Stimulated activated CD4-positive, alpha-beta T cell treated with anti-CD3 and anti-CD28 coated beads, Interleukin-1b, Interleukin-23, amount 100 ng/mL, for 1 hour (primary cell): ENCODE measurements at places on chromosomes 2 and 18.

DNA sequence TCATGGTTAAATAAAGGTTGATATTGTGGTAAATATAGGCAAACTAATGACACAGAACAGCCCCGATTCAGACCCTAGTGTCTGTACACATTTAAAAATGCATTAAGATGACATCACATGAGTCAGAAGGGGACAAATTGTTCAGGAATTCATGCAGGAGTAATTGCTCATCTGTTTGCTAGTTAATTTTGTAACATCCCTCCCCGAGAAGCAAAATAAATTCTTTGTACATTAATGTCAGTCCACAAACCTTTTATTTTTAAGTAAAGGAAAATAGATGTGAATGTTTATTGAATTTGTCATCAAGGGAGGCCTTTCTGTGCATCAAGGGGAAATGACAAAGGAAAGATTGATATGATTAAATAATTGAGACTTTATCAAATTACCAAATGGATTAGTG, 69.9 kb downstream of the SH3BP4 start:
- no peak for DNase-seq

GRCh38 chr2:196836440-196836839, 27.3 kb upstream of the C2orf66 start:
- DNase-seq, result no peak

- DNase-seq, result no peak
These were observed 50.1 kb downstream of the UBR3 start for GRCh38 chr2:169877398-169877797.

DNA sequence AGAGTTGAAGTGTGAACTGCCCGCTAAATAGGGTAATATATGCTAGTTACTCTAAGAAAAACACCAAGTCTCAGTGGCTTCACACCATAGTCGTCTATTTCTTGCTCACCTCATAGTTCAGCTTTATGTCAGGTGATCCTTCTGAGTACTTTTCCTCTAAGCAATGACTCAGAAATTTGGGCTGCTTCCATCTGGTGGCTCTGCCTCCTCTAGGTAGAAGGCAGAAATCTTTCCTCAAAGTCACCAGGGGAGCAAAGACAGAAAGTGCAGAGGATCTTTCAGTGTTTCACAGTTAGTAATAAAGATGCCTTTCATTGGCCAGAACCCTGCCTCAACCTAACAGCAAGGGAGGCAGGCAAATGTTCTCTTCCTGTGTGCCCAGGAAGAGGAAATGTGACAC, 17.3 kb downstream of the CDH20 start:
- no peak for DNase-seq

GRCh38 chr2:72894514-72894913, 7.3 kb downstream of the SPR start:
- DNase-seq, result no peak

DNA sequence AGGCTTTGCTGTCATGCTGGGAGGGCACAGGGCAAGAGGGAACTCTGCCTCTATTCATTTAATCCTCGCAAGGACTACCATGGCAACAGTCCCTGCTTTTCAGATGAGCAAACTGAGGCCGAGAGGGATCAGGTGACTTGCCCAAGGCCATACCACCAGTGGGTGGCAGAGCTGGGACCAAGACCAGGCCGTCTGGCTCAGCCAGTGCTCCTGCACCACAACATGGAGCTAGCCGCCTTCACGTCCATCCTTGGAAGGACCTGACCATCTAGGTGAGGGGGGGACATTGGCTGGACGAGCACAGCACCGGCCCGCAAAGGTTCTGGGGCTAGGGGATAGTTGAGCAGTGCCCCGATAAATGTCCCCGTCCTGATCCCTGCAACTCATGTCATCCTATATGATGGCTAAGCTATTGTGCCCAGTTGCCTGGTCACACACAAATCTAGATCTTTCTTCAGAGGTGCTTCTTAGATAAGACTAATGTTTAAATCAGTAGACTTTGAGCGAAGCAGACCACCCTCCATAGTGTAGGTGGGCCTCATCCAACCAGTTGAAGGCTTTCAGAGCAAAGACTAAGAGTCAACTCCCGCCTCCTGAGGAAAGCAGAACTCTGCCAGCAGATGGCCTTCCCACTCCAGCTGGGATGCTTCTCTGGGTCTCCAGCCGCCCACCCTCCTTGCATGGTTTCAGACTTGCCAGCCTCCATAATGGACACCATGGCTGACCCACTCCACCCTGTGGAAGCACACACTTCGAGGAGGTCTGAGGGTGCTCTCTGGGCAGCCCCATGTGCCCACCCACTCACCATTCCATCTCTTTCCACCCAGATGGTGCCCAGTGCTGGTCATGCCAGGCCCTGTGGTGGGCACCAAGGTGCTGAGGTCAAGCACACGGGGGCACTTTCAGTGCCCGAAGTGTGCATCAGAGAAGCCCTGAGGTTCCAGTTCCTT, 214.8 kb upstream of the RAB6C start:
- no peak for DNase-seq

DNA sequence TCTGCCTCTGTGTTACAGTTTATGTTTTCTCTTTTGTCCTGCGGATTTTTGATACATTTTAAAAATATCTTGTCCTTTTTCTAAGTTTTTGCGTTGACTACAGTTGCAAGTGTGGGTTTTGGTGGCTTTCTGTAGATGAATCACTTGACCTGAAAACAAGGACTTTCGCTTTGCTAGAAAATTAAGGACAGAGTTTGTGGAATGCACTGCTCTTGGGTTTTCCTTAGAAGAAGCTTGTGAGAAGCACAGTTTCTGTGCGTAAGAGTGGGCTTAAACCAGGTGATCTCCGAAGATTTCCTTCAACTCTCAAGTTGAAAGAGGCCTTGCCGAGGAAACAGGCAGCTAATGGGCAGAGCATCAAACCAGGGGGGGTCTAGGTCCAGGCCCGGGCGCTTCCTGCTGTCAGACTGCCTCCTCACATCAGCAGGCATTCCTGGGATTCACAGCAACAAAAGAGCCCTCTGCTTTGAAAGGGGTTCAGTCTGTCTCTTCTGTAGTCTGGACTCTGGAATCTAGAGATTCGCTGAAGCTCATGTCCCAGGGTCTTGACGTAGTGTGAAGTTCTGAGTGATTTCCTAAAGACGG, 17.3 kb downstream of the NCK2 start:
- DNase-seq, result no peak

DNA sequence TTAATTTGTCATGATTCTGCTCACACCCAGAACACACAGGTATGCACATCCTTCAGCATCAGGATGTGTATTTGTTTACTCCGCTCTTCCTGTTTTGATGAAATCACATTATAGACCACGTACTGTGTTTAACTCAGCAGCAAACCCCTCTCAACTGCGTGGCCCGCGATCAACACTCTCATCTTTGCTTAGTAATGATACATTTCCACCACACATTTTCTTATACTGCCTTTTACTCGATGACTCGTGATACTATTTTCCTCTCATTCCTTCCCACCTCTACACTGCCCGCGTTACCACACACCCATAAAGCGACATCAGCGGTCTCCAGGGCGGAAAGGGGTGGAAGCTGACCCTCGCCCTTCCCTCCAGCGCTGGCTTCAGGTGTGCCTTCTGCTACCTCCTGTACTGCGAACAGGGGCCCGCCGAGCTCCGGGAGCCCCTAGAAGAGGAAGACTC, 1.3 kb downstream of the NETO1 start:
- DNase-seq, result no peak

- no peak for DNase-seq
These were observed 149.7 kb downstream of the EN1 start for GRCh38 chr2:118697781-118698180.

DNA sequence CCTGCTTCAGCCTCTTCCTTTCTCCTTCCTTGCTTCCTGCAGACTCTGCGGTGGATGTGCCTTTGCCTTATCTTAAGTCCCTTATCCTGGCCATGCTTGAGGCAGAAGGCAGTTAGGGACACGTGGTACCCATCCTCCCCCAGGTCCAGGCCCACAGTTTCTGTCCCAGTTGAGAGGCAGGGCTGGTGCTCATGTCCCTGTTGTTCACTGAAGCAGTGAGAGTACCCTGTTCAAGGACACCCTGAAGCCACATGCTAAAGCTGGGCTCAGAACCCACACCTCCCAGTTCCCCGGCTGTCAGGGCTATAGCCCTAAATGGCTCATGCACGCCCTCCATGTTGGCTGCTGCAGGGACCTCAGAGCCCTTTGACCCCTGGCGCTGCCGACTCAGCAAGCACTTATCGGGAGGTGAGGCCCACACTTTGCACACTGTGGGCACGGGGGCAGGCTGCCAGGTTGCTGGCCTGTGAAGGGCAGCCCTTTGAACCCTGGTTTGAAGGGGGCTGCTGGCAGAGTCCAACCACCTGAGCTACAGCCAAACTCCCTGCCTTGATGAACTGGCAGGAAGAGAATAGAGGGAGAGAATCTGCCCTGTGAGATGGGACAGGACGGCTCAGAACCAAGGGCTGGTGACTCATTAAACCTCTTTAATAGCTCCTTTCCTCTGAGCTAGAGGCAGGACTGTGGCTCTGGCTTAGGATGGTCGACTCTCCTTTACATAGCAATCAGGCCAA, 6.3 kb downstream of the KHK start:
- no peak for DNase-seq
